NCI-H1092 treated with DMSO at 0.1 percent for 48 hours (cell line): ENCODE measurements at places on chromosomes 16 and 17.

DNA sequence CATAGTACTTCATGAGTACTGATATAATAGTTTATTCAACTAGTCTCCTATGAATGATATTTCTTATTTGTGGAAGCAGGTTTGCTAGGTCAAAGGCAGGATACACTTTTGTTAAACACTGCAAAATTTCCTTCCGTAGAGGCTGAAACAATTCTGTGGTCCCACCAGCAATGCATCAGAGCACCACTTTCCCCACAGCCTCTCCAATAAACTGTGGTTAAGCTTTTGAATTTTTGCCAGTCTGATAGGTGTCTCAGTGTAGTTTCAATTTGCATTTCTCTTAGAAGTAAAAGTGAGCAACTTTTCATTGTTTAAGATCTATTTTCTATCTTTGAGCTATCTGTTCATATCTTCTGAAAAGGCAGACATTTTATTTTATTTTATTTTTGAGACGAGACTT is 36.4 kb upstream of the CORO6 start:
- no peak for DNase-seq

DNA sequence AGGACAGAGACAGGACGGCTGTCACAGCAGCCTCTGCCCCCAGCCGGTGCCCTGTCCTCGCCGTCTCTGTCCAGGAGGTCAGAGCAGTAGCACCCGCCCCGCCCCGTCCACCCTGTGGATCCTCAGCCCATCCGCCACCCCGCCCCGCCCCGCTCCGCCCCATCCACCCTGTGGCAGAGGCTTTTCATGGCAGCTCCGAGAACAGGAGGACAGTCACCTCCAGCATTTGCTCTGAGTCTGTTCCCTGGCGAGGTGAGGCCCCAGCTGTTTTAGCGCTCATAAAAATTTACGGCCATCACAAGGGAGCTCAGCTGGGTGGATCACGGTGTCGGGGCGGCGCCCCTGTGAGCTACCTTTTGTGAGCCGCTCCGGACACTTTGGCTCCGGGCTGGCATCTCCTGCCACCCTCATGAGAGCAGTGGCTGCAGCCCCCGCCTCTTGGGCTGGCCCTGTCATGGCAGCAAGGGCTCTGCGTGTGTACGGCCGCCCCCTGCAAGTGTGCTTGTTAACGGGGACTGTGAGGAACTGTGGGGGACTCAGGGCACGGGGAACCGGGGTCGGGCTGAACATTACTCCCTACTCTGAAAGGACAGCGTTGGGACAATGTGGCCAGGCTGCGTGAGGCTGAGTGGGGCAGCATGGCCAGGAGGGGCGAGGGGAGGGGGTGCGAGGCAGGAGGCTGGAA is 32.3 kb upstream of the GNG13 start:
- DNase-seq = no peak

DNA sequence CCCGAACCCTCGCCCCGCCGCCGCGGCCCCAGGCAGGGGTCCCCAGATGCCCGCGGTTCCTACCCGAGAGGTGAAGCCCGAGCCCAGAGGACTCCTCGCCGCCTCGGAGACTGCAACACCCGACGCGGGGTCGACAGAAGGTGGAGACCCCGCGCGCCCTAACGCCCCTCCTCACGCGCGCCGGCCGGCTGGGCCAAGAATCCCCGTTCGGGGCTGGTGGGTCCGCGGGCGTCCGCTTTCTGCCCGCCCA is 515 bp downstream of the SUMO2 start:
- DNase-seq = no peak

GRCh38 chr16:57840833-57841232 is 38.5 kb upstream of the KIFC3 start:
- no peak for DNase-seq

DNA sequence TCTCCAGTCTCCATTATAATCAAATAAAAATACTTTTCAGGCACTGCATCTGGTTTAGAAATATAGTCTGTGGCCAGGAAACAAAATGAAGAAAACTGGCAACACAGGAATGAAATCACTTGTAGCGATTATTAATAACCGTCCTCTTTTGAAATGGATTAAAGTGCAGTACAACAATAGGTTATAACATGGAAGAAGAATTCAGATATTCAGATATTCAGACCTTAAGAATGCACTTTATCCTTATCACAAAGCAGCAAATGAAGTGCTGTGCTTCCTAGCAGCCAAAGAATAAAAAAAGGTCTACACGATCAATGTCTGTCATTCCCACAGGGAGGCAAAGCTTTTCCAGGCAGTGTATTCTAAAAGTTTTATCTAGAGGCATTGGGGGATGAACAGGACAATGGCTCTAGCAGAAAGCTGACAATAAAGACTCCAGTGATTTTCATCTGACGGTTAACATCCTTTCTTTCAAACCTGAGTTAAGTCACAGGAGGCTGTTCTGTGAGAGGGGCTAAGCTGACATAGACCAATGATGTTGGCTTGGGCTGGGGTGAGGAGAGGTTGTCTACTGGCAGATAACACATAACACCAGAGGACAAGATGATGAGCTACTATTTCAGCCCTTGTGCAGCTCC is 259.2 kb downstream of the SLC39A11 start:
- DNase-seq = no peak

DNA sequence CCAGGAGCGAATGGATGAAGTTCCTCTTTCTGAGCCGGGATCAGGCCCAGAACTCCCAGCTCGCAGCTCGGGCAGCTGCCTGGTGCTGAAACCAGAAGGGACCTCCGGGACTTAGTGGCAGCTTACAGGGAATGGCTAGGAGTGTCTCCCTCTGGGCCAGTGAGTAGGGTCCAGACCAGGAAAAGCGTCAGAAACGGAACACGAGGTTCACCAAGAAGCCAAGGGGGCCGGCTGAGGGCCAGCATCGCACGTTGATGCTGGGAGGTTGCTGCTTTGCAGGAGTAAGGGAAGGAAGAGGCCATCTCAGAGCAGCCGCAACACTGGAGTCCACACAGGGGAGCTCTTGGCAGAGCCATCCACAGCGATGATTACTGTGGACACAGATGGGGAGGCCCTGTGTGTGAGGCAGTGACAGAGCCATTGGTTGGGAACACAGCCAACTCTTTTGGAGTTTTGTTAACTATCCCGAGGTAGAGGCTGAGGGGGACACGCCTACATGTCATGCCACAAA is 74.0 kb upstream of the CREBBP start:
- peak; percentile 5 for DNase-seq

- DNase-seq = no peak
Measured at GRCh38 chr16:60214311-60214710, 1480.2 kb upstream of the GOT2 start.

- no peak for DNase-seq
Measured at GRCh38 chr17:77148077-77148939, 7.5 kb downstream of the SEC14L1 start.

GRCh38 chr17:82570277-82570676 is 50.7 kb downstream of the FOXK2 start:
- DNase-seq = no peak

DNA sequence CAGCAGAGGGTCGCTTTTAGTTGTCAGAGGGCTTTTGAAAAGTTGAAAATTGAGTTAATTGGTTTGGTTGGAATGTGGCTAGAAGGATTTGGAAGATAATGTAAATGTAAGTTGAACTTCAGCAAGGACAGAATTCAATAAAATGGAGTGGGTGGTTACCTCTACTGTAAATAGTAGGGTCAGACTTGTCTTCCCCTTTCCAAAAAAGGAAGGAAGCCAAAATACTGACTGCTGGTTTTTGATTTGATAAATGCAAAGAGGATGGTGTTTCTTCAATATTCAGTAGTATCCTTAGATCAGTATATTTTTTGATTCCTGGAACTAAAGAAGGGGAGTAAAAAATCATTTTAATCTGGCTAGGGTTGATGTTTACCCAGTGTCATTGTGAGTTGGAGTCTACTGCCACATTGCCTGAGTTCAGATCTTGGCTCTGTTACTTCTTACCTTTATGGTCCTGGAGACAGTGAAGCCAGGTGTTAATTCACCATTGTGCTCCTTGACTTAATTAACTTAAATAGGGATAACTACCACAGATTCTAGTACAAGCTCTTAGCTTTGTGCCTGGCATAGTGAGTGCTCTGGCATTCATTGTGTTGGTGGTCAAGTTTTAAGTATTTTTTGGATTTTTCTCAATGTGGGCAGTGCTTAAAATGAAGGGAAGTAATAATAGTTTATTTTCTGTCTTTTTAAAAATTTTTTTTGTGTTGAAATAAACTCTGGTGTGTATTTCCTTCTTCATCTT is 4.4 kb downstream of the HAPSTR1 start:
- DNase-seq = no peak

DNA sequence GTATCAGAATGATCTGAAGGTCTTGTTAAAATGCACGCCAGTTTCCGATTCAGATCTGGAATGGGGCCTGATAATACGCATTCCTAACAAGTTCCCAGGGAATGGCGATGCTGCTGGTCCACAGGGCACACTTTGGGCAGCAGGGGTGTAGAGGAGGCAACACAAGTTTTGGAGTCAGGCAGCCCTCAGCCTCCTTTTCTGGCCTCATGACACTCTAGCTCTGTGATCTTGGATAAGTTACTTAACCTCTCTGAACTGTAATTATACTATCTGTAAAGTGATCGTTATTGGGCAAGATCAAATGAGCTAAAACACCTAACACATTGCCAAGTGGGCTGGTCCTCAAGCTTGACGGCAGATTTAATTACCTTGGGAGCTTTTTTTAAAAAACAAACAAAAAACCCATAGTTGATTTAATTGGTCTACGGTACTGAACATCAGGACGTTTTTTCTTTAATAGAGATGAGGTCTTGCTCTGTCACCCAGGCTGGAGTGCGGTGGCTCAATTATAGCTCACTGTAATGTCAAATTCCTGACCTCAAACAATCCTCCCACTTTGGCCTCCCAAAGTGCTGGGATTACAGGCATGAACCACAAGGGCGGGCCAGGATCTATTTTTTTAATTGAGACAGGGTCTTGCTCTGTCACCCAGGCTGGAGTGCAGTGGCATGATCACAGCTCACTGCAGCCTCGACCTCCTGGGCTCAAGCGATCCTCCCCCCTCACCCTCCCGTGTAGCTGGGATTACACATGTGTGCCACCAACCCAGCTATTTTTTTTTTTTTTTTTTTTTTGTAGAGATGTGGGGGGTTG is 10.0 kb upstream of the MRPS23 start:
- no peak for DNase-seq

GRCh38 chr16:1788095-1788707 is 5.3 kb downstream of the IGFALS start:
- DNase-seq = no peak
